GM12892 (cell line): ENCODE measurements at places on chromosomes 5 and 9.

- no peak for DNase-seq
These were observed 12.9 kb downstream of the TCF7 start for GRCh38 chr5:134127376-134127861.

- no peak for DNase-seq
These were observed 408.5 kb downstream of the PTPRD start for GRCh38 chr9:10204276-10204675.

DNA sequence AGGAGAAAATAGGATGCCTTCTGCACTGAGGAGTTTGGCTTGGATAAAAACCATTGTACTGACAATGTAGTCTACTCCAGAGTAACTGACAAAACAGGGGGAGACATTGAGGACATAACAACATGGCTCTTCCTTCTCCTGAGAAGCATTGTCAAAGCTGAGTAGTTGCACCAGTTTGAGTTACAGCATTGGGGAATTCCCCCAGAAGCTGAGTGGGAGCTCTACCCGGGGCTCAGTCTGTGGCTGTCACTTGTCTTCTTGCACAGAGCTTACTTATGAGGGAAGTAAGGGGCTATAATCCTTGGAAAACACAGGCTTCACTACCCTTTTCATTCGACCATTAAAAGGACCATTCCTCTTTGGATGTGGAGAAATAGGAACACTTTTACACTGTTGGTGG is 21.2 kb downstream of the HSPB3 start:
- DNase-seq = no peak

- no peak for DNase-seq
These were observed at the start of gene RASEF for GRCh38 chr9:83062651-83063527. RASEF (minus strand) TSS chr9:83063142; CDS start chr9:83062867, 275 bp downstream.

GRCh38 chr5:160835818-160836528 is 16.0 kb downstream of the ATP10B start:
- DNase-seq = no peak
